ENCODE measurements at places on chromosomes 6 and 20.

DNA sequence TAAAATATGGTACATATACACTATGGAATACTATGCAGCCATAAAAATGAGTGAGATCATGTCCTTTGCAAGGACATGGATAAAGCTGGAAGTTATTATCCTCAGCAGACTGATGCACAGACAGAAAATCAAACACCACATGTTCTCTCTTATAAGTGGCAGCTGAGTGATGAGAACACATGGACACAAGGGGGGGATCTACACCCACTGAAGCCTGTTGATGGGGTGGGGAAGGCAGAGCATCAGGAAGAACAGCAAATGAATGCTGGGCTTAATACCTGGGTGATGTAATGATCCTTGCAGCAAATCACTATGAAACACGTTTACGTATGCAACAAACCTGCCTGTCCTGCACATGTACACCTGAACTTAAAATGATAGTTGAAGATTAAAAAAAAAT is 71.3 kb downstream of the MANEA start:
- no peak for DNase-seq

DNA sequence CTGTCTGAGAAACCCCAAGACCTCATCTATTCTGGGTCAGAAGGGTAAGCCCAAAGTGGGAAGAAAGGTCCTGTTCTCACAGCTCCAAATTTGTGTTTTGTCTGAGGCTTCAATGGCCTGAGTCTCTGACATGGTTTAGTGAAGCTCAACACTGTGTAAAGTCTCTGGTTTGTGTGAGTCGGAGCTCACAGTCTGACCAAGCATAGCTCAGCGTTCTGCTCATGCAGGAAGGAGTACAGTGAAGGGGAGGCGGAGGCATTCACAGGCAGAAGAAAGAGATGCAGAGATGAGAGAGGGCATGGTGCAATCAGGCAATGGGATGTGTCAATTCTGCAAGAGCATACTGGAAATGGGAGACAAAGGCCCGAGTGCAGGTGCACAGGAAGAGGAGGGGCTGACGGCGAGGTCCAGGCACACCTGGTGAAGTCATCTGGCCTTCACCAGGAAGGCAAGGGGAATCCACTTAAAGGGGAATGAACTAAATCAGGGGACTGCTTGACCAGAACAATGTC is 463.0 kb upstream of the AGPAT4 start:
- DNase-seq: no peak

DNA sequence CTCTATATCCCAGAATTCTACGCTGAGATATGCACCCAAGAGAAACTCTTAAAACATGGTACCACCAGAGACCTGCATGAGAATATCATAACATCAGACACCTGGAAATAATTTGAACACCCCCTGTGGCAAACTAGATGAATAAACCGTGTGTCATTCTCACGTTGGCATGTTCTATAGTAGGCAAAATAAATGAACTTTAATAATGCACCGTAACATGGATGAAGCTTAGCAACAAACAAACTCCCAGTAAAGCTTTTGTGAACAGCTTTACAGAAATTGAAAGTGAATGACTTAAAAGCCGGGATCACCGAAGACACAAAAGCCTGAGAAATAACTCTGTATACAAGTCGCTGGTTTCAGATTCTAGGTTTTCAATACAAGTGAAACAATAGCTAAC is 1166.8 kb upstream of the CITED2 start:
- no peak for DNase-seq

- DNase-seq: no peak
Observed at GRCh38 chr20:19960745-19961144, 56.4 kb upstream of the NAA20 start.

DNA sequence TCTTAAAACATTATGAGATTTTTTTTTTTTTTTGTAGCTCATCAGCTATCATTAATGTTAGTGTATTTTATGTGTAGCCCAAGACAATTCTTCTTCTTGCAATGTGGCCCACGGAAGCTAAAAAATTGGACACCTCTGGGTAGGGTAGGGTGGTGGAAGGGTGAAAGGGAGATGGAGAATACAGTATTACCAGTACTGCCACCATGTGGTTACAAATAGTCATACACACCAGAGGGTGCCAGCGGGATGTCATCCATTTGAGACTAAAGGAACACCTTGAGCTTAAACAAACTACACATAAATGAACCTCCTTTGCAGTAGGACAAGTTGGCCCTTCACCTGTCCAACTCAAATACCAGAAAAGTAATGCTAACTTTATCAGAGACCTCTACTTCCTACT is 601.9 kb downstream of the HTR1B start:
- DNase-seq: no peak

DNA sequence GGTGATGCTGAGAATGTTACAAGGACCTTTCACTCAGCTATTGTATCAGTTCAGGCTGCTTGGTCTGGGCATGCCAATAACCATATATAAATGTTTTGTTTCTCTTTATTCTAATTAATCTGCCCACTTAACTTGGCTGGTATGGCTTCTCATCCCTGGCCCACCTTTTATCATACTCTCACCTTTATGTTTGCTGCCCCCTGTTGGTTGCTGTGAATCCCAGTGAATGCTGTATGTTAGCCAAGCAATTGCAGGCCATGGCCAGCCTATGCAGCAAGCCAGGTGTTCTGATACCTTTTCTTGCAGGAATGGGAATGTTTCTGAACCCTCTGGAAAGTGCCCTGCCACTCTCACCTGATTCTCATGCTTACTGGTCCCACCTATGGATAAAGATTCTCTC is 54.6 kb downstream of the PCSK2 start:
- DNase-seq: no peak

GRCh38 chr6:12071064-12071615 is 59.0 kb downstream of the HIVEP1 start:
- no peak for DNase-seq

- DNase-seq: no peak
Observed at GRCh38 chr20:22797103-22797502, 212.7 kb upstream of the FOXA2 start.
